ENCODE measurements at places on chromosomes 4 and X. TPM values are rescaled to one million over a fixed set of nuclear protein-coding genes. Genes with fewer than 3 reads are reported as not detected.

The DKK2 gene
- not detected for total RNA-seq

The SLC2A9 gene
- 3.2 TPM for total RNA-seq

The FAM9B gene
- 0.11 TPM for total RNA-seq

The TMEM47 gene
- not detected for total RNA-seq

The OPRPN gene
- total RNA-seq, result not detected

The GABRA4 gene
- total RNA-seq, result not detected

The SPINK2 gene
- 1.9 TPM for total RNA-seq

The GABRG1 gene
- total RNA-seq, result not detected

The AMOT gene
- total RNA-seq, result 2.3 TPM

The MRPL1 gene
- total RNA-seq, result 36.5 TPM

The CLGN gene
- total RNA-seq, result 0.43 TPM

The BTC gene
- total RNA-seq, result not detected

The AREG gene
- total RNA-seq, result not detected

The CTAG1B gene
- not detected for total RNA-seq

The HAND2 gene
- not detected for total RNA-seq
